ENCODE measurements at places on chromosomes 2 and 18.

DNA sequence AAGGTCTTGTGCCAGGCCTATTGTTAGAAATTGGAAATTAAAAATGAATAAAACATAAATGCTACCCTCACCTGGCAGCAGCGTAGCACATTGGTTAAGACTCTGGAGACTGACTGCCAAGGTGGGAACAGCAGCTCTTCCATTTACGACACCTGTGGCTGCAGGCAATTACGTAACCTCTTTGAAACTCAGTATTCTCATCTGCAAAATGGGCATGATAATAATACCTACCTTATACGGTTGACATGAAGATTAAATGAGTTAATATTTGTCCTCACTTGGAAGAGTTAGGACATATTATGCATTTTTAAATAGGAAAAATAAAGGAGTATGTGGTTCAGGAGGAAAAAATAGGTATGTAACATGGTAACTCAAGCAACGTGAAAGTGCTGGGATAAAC is 279.3 kb upstream of the NCKAP5 start:
- DNase-seq, result no peak

- DNase-seq, result no peak
Measured at GRCh38 chr2:216215658-216216390, 106.7 kb downstream of the XRCC5 start.

- no peak for DNase-seq
Measured at GRCh38 chr2:202056611-202057010, 16.4 kb upstream of the KIAA2012 start.

GRCh38 chr2:212987492-212987891 is 163.9 kb downstream of the IKZF2 start:
- DNase-seq, result no peak

- no peak for DNase-seq
Measured at GRCh38 chr18:63697097-63697660, 5.6 kb upstream of the SERPINB11 start.

DNA sequence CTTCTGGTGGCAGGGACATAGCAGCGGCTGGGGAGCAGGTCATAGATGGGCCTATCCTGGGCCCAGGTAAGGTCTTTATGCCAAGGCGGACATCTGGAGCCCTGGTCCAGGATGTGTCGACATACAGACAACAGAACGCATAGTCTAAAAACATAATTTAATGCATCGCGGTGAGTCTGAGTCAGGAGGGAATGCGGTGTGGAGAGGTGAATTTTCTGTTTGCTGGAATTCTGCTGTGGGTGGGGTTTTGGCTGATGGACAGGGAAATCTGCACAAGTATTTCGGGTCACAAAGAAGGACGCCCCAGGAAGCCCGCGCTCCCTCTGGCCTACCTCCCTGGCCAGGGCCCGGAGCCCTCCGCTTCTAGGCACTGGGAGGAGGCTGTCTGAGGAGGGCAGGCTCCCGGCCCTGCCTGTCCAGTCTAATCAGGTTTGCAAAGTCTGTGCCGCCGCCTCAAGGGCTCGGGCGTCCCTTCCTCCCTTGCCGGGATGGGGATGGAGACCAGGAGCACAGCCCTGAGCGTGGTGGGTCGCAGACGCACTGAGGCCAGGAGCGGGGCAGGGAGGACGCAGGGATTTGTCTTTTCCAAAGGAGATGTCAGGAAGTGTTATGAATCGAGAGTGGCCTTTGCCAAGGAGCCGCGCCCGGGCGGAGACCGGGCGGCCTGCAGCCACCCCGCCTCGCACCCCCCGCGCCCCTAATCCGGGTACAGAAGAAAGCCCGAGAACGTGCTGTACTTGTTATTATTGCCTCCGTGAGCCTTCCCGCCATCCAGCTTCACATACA is 2.3 kb downstream of the C1QL2 start:
- DNase-seq, result no peak

DNA sequence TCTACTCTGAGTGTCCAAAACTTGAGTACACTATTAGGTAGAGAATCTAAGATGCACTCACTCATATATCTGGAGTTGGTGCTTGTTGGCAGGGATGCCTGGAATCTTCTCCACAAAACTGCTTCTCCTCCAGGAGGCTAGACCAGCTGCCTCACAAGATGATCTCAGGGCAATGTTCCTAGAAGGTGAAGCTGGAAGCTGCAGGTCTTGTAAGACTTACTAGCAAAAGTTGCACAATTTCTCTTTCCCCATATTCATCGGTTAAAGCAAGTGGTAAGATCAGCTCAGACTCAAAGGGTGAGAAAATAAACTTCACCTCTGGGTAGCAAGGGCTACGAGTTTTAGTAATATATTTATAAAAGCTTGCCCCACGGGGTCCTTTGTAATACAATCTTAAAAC is 454.4 kb upstream of the ACVR2A start:
- DNase-seq, result no peak

DNA sequence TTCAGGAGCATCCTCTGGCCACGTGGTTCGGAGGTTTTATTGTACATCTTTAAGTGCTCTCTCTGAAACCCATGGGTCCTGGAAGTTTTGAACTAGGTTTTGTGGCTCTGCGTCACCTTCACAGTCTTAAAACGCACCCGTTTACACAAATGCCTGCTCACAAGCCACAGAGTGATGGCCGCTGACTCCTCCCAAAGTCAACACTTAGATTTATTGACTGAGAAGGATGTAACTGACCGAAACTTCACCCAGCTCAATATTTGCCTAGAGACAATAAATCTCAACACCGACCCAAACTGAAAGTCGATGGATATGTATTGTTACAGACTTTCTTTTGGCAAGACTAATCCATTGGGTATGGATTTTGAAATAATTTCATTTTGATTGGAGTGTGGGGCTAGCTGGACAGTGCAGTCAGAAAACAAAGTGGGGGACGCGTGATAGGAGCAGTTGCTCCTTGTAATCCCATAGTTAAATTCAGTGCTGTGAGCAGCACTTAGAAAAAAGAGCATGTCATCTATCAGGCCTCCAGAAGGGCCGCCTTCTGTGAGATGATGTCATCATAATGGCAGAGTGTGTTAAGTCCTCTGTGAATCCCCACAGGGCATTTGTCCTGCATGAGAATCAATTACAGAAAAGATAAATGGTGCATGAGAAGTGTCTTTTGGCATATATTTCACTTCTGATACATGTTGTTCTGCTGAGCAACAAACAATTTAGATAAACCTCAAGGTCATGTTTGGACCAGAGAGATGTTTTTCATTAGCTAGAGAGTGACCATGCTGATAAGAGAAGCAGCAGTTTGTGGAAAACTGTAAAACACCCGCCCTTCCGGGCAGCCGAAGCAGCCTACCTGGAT is 183.7 kb downstream of the INO80D start:
- no peak for DNase-seq

GRCh38 chr2:25000503-25001324 is 29.0 kb upstream of the DNAJC27 start:
- DNase-seq, result no peak

- no peak for DNase-seq
Measured at GRCh38 chr18:63317556-63317946, 2.0 kb downstream of the BCL2 start.

- DNase-seq, result no peak
Measured at GRCh38 chr2:240730501-240731177, 39.0 kb downstream of the AQP12A start.

DNA sequence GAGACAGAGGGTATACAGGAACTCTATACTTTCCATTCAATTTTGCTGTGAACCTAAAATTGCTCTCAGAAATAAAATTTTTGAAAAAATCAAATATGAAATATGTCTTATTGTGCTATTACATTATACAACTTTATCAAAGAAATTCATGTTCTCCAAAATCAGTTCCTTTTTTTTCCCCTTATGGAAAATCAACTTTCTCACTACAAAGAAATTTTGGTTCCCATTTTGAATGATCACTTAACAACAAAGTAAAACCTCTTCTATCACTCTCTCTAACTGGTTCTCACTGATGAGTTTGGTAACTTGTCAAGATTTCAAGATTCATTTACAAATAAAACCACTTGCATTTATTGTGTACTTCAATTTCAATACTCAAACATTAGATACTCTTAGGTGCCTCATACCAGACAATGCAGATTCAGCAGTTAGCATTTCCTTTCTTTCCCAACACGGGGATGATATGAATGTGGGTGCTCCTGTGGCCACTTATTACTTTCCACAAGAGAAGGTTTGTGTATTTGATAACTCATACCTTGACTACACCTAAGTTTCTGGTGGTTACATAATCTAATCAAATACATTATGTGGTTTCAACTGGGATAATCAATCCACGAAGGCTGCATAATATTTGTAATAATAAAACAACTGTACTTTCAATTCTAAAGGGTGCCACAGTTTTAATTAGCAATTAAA is 6.4 kb downstream of the PSME4 start:
- DNase-seq, result no peak

- DNase-seq, result no peak
Measured at GRCh38 chr2:109322111-109322510, 193.1 kb downstream of the SH3RF3 start.

- DNase-seq, result no peak
Measured at GRCh38 chr2:239882331-239882732, 142.8 kb downstream of the NDUFA10 start.

DNA sequence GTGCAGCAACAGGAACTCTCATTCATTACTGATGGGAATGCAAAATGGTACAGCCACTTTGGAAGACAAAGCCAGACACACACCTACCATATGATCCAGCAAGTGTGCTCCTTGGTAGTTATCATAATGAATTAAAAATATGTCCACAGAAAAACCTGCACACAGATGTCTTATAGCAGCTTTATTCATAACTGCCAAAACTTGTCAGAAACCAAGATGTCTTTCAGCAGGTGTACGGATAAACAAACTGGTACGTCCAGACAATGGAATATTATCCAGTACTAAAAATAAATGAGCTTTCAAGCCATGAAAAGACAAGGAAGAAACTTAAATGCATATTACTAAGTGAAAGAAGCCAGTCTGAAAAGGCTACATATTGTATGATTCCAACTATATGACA is 50.4 kb downstream of the CHMP3 start:
- DNase-seq, result no peak

DNA sequence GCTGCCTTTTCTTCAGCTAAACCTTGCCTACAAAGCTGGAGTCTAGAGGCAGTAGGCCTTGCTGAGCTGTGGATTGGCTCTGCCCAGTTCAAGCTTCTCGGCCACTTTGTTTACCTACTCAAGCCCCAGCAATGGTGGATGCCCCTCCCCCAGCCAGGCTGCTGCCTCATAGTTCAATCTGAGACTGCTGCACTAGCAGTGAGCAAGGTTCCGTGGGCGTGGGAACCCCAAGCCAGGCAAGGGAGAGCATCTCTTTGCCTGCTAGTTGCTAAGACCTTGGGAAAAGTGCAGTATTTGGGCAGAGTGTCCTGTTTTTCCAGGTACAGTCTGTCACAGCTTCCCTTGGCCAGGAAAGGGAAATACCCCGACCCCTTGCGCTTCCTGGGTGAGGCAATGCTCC is 68.9 kb downstream of the VAPA start:
- no peak for DNase-seq

- no peak for DNase-seq
Measured at GRCh38 chr2:187554011-187554703, at the start of gene TFPI. Gene TFPI (minus strand): TSS chr2:187554435. CDS start chr2:187503768, 50,667 bp downstream.

DNA sequence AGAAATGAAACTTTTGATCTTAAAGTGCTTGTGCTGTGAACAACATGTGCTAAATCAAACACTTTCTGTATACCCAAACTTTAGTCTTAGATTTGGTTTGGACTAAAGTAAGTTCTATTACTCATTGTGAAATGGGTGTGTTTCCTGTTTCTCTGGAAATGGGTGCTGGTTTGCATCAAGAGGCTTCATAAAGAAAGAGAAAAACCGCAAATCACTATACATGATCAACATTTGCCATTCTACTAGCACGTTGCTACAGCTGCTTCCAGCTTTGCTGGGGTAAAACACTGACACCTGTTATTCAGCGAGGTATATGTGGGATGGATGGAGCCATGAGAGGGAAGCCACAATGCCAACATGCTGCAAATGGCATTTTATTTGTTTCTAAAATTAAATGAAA is 547.0 kb upstream of the ACVR2A start:
- no peak for DNase-seq

- DNase-seq, result no peak
Measured at GRCh38 chr2:156982615-156983014, 274.9 kb upstream of the GALNT5 start.

DNA sequence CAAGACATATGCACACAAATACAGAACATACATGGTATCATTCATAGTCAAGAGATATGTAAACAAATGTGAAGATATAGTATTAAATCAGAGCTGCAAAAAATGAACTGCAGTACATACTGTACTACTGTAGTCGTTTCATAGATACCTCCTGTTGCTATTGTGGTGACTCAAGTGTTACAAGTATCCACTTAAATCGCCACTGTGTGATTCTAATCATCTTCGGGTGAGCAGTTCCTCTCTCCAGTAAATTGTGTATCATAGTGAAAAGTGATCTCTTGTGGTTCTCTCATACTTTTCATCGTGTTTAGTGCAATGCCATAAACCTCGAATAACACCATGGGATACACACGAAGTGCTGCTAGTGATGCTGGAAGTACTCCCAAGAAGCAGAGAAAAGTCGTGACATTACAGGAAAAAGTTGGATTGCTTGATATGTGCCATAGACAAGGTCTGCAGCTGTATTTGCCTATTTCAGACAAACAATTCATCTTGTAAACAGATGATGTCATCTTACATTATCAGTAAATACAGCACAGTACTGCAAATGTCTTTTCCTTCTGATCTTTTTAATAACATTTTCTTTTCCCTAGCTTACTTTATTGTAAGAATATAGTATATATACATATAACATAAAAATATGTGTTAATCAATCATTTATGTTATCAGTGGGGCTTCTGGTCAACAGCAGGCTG is 222.2 kb downstream of the BCL11A start:
- no peak for DNase-seq
